Stimulated activated CD4-positive, alpha-beta T cell treated with anti-CD3 and anti-CD28 coated beads, Interleukin-2, amount 100 ng/mL, for 48 hours (primary cell): ENCODE measurements at places on chromosomes 11 and 22.
A peak's percentile ranks its signal among the peaks of the same experiment; 100 is the strongest.

DNA sequence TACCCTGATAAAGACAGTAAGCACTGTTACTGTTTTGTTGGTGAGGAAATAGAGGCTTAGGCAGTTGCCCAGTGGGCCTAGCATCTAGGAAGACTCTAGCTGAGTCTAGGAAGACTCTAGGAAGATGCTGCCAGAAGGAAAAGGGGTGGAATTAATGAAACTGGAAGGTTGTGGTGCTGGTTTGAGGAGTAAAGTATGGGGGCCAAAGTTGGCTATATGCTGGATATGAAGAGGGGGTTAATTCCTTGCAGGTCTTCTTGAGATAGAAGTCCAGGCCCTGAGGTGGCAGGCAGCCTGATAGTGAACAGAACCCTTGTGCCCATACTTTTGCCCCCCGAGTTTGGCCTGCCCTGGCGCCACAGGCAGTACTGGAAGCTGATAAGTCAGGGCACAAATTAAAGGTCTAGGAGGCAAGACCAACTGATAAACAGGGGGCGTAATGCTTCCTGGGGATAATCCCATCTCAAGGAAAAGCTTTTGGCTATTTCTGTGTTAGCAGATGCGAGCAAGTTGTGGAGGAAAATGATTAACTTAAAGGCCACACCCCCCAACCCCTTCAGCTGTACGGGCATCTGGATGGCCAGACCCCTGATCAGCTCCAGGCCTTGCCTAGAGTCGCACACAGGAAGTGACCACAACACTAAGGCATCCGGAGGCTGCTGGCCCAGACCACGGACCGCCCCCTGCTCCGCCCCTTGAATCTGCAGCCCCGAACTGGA, 3.1 kb downstream of the ILK start:
- DNase-seq = peak; percentile 41

GRCh38 chr11:24622262-24622661, 125.4 kb downstream of the LUZP2 start:
- DNase-seq = no peak

DNA sequence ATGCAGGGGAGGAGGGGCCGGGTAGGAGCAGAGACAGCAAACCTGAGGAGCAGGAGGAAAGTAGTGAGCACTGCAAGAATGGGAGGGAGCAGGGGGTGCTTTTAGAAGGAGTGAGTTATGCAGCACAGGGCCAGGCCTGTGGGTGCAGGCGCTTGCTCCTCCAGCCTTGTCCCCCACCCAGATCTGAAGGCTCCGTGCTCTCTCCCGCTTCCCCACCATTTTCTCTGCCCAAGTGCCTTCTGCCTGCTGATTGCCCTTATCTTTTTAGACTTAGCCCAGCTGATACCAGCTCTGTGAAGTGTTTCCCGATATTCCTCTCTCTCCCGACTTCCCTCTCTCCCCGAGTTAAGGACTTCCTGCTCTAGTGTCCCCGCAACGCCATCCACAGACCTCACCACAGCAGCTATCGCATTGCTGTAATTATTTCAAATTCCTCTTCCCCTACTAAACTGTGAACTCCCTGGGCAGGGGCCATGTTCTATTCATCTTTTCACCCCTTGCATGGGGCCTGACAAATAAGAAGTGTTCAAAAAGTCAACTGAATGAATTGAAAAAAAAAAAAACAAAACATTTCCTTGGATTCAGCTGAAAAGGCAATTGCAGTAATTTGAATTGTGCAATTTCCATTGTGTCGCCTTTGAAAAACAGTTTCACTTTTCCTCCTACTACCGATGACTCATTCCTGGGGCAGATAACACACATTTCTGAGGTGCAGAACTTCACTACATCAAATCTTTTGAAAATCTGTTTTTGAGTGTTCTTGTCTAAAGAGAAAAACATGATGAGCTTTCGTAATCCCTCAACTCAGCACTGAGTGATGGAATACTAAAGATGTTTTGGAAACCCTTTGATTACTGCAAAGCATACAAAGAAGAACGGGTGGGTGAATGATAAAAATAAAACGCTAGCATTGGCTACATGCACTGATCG, 69.7 kb upstream of the BMAL1 start:
- no peak for DNase-seq

DNA sequence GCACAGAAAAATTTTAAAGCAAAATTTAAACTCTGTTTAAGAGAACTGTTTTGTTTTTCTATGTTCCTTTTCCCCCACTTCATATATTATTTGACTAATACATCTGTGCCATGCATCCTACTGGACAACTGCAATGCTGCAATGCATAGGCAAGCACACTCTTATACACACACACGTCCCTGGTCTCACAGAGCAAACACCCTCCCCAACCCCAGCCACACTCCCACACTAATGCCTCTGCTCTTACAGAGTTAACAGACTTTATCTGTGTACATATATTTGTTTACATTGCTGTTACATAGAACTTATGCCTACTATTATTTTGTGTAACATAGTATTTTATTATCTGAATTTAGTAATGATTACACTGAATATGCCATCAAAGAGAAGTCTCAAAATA, 25.5 kb upstream of the CTSC start:
- DNase-seq = no peak

DNA sequence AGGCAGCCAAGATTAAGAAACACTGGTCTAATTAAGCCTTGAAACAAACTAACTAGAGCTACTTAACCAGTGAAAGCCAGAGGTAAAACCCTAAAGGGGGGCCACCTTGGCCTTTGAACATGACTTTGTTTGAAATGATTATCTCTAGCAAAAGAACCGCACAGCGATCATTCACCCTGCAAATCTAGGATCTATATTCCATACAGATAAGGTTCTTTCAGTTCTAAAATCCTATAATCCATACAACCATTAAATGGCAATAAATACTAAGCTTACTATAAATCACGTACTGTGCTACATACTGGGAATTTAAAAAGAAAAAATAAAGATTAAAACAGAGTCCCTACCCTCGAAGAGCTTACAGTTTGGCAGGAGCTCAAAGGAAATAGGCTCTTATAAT, 40.6 kb downstream of the RBFOX2 start:
- DNase-seq = no peak

GRCh38 chr22:26592421-26592891, 2.5 kb upstream of the TPST2 start:
- DNase-seq = no peak

DNA sequence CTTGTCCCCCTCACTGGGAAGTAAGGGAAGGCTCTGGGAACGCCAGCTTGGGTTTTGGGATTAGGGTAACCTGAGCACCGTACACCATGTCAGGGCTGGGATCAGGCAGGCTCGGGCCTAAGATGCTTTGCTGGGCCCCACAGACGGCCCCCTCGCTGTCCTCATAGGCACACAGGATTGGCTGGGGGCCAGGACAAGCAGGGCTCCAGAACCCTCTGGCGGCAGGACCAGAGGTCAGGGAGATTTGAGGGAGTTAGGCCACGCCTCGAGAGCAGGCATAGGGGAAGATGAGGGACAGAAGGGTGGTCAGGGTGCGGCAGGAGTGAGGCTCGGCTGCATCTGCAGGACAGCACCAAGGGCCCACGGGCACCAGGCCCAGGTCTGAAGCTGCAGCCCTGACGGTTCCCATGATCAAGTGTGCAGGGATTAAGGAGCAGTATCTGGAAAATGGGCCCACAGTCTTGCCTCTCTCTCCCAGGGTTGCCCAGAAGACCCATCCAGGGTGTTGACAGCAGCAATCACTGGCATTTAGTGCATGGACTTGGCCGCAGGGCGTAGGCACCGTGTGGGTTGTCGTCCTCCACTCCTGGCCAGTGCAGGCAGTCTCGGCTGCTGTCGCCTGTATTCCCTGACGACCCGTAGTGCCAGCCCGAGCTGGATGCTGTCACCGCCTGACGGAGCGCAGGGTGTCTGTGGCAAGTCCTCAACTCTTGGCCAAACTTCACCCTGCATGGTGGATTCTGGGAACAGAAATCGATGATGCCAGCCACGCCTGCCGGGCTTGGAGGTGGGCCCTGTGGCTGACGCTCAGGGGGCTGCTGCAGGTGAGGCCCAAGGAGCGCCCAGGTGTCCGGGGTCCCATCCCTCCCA, 15.7 kb upstream of the GNB1L start:
- no peak for DNase-seq

GRCh38 chr11:129703846-129704245, 111.8 kb upstream of the TMEM45B start:
- no peak for DNase-seq

DNA sequence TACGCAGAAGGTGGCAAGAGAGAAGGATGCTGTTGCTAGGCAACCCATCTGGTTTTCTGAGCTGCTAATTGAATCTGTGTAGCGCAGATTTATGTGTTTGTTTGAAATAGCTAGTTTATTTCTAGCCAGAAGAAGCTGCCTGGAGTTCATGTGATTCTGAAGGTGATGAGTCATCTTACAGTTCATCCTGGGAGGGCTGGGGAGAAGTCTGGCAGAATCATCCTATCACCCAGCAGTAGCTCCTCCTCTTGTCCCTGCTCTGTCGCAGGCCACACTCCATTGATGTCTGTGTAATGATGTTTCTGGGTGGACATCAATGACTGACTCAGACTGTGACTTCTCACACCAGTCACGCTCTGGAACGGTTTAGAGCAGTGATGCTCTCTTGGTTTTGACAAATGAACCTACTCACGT, 4.8 kb upstream of the FBXO7 start:
- no peak for DNase-seq

GRCh38 chr11:2995031-2995561, 3.0 kb upstream of the NAP1L4 start:
- no peak for DNase-seq
